Posterior cingulate gyrus (tissue), 11 donors: ENCODE measurements at places on chromosomes 1 and 21.
A peak's percentile ranks its signal among the peaks of the same experiment; 100 is the strongest.

GRCh38 chr1:77541162-77541545 is 141.3 kb downstream of the ZZZ3 start:
- DNase-seq = no peak

DNA sequence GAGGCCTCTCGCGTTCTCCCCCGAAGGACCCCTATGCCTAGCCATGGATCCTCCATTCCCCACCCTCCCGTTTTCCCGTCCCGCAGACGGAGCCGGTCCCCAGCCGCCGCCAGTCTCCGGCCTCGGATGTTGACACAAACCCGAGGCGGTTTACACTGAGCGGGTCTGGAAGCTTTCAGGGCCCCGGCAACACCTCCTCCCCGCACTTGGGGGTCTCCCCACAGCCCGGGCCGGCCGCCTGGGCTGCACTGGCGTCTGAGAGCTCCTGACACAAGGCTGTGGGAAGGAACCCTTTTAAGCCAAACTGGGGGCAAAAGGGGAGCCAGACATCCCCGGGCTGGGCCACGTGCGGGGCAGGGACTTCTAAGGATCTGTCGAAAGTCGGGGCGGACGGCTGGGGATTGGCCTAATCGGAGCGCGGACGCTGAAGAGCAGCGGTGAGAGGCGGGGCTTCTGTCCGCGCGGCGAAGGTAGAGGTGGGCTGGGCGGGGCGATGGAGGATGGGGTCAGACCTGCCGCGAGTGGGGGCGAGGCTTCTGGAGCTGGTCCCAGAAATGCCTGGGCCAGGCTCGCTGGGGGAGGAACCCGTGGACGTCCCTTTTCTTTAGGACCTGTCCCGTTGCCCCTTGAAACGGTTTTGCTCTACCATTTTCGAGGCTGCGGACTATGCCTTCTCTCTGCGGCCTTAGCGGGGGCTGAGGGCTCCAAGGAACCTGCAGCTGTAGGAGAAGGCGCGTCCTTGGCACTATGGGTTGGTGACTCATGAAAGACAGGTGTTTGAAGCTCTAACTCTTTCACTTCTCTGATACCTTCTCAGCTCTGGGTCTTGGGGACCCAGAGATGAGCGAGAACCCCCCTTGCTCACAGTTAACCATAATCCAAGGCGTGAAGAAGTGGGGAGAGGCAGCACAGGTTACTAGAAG is 1.2 kb upstream of the HPCAL4 start:
- peak; percentile 38 for DNase-seq

DNA sequence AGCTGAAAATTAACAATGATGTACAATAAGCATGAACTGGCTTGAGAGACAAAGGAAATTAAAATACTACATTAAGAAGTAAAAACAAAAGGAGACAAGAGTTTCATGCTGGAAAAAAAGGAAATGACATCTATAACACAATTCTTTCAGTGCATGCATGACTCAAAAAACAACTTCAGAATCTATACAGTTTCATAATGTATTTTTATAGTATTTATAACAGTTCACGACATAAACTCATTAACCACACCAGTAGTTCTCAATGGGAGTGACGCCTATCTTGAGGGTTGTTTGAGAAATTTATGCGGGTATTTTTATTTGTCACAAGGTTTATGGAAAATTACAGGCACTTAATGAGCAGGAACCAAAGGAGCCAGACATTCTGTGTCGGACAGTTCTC is 168.5 kb downstream of the SMYD3 start:
- no peak for DNase-seq

- DNase-seq = no peak
Observed at GRCh38 chr1:22794647-22795365, 84.2 kb downstream of the EPHB2 start.

DNA sequence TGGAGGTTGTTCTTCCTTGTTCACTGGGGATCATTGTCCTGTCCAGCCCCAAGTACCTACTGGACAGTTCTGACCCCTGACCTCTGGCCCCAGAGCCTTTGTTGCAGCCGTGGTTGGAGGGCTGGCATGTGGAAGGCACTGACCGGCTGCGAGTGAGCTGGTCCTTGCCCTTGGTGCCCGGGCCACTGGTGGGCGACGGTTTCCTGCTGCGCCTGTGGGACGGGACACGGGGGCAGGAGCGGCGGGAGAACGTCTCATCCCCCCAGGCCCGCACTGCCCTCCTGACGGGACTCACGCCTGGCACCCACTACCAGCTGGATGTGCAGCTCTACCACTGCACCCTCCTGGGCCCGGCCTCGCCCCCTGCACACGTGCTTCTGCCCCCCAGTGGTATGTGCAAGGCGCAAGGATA is 11.4 kb downstream of the TIE1 start:
- DNase-seq = peak; percentile 79

- no peak for DNase-seq
Observed at GRCh38 chr21:29430030-29430429, 131.3 kb downstream of the BACH1 start.

DNA sequence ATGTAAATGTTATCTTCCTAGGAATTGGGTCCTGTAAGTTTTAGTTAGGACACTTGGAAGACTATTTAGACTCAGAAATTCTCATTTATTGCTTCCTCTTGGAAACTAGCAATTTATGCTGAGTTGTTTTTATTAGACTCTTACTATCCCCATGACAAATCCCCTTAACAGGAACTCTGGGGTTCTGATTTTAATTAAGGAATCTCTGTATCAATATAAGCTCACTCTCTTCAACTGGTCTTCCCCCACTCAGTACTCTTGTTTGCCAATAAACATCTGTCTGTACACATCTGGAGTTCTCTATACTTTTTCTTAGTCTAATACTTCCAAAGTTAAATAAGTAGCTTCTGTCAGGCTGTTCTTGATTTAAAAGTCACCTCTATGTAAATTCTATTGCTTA is 64.1 kb upstream of the TBX15 start:
- no peak for DNase-seq
